ENCODE measurements at places on chromosomes 1 and 21.

- peak; percentile 92 for DNase-seq
Observed at GRCh38 chr1:61253059-61253735, 170.8 kb downstream of the NFIA start.

DNA sequence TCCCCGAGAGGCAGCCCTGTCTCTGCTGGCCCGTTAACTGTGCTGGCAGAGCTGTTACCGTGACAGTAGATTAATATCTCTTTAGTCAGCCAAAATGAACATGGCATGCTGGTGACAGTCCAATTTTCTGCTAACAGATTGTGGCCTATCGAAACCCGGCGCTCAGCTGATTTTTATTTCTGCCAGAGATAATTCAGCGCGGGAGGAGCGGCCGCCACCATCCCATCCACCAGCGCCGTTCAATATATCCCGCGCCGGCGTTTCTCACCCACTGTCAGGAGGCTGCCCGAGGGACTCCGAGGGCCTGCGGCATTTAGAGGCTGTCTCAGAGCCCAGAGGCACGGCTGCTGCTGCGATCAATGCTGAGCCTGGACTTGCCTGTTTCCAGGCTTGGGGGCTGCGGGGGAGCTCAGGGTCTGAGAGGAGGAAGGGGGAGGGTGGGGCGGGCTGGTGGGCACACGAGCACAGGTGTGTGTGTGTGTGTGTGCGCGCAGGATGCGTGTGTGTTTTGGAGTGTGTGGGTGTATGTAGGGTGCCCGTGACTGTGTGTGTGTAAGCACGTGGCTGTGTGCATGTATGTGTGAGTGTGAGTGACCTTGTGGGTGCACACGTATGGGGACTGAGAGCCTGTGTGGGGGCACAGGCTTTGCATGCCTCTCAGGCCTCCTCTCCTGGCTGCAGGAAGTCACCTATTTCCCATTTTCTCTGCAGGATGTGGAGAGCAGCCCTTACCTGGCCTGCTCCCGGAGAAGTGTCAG, 109.7 kb upstream of the ACTRT2 start:
- DNase-seq = no peak

- DNase-seq = no peak
Observed at GRCh38 chr21:43866260-43866629, 1.2 kb downstream of the AGPAT3 start.

- DNase-seq = no peak
Observed at GRCh38 chr1:192157067-192157466, 1.2 kb upstream of the RGS18 start.

- DNase-seq = no peak
Observed at GRCh38 chr1:12654004-12654567, 10.2 kb downstream of the AADACL4 start.

DNA sequence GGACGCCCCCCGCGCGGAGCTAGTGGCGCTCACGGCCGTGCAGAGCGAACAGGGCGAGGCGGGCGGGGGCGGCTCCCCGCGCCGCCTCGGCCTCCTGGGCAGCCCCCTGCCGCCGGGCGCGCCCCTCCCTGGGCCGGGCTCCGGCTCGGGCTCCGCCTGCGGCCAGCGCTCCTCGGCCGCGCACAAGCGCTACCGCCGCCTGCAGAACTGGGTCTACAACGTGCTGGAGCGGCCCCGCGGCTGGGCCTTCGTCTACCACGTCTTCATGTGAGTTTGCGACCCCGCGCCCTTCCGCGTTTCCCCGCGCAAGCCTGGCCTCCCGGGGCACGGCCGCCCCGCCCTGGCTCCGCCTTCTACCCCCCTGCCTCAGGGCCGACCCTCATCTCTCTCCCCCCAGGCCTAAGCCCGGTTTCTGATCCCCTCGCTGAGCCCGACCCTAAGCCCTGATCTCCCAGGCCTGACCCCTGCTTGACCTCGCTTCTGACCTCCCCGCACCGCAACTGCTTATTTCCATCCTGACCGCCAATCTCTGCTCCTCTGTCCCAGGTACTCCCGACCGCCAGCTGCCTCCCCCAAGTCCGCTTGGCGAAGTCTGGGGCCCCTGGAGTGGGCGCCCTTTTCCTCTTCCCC, 669 bp downstream of the KCNQ4 start:
- no peak for DNase-seq

- DNase-seq = peak; percentile 74
Observed at GRCh38 chr1:243482141-243483022, 226.5 kb downstream of the SDCCAG8 start.

- DNase-seq = no peak
Observed at GRCh38 chr1:58782178-58783089, 1.4 kb downstream of the JUN start.

DNA sequence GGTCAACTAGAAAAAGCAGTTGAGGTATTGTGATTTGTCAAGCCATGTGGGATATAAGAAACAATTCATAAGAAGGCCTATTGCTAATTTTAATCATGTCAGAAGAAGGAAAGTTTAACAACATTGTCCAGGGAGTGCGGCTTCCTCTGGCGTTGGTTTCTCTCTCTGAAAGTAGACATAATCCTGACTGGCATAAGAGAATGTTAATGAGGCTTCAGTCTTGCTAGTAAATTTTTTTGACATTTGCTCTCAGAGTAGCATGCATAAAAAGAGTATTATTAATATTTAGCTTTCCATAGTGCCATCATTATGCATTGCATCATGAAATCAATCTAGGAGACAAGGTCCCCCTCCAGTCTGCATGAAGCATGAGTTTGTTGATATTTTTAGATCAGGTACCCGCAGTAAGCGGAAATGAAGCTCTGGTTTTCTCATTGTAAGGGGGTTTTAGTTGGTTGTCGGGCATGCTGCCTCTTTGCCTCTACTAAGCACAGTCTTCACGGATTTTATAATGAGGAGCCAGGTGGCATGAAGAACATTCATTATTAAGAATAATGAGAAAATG, 12.8 kb upstream of the PRDM2 start:
- no peak for DNase-seq

DNA sequence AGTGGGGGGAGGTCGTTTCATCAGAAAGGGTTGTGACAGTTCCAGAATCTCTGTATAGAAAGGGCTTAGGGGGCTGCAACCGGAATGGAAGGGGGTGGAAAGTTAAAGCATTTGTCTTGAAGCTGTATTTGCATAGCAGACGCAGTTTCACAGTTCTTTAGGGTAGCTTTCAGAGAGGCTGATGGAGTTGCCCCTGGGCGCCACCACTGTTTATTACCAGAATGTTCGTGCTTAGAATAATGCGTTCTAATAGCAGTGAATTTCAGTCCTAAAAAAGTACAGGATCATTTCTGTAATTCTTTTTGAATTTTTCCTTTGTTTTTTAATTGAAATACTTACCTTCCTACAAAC, 1.3 kb downstream of the EXO1 start:
- DNase-seq = no peak

DNA sequence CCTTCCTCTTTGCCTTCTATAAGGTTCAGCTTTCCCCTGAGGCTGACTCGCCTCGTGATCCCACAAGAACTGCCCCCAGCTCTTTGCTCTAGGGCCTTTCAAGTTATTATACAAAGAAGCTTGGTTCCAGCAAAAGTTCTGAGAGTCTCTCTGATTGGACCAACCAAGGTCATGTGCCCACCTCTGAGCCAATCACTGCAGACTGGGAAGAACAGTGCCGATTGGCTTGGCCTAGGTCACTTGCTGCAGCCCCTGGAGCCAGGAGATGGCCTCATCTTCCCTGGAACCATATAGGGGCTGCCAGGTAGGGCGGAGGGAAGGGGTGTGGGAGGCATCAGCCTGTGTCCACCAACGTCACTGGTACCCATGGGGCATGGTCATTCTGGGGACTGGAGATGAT, 22.8 kb downstream of the TAS1R2 start:
- no peak for DNase-seq

DNA sequence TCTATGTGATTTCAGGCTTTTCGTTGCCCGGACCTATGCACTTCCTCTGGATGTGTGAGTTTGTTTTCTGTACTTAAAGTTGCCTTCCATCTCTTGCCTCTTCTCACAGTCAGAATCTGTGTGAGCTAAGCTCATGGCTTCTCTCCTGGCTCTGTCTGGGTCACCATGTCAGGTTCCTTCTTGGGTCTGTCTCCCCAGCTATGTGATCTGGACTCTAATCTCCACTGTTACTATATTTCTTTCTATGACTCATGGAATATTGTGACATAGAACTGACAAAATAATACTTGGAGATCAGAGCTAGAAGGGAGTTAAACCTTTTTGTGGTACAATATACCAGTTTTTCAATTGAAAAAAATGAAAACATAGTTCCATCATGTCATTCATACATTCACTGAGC, 172.7 kb upstream of the FGGY start:
- DNase-seq = no peak

- DNase-seq = no peak
Observed at GRCh38 chr1:115228191-115228590, 109.9 kb downstream of the NGF start.

DNA sequence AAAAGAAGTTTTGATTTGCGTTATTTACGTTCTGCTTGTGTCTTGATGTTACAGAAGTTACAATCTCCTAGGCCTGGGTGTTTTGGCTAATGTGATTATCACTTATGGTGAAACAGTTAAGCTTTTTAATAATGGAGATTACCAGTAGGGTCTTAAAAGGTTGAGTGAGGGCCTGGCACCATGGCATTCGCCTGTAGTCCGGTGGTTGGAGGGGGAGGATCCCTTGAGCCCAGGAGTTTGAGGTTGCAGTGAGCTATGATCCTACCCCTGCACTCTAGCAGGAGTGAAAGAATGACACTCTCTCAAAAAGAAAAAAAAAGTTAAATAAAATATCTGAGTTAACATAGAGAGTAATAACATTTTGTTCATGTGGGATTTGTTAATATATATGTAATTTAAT, 8.8 kb upstream of the SPEN start:
- no peak for DNase-seq

GRCh38 chr21:34311561-34312330, 52.1 kb upstream of the KCNE2 start:
- no peak for DNase-seq

GRCh38 chr1:170134521-170134920, 11.2 kb upstream of the NTMT2 start:
- DNase-seq = no peak

DNA sequence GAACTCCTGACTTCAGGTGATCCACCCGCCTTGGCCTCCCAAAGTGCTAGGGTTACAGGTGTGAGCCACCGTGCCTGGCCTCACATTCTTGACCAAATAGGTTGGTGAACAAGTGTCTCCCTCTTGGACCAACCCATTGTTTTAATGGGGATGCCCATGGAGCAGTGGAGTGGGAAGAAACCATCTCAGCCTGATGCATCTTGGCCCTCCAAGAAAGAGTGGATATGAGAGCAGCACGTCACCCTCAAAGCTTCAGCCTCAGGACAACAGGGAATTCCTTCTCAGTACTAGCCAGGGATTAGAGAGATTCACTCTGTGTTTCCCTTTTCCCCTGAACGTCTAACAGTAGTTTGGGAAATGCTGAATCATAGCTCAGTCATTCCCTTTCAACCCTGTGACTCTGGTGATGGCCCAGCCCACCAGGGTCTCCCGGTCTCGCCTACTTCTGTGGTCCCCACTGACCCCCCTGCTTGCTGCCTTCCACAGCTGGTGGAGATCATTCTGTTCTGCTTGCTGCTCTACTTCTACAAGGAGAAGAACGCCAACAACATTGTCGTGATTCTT, 37.4 kb downstream of the NIPAL3 start:
- DNase-seq = no peak

GRCh38 chr1:183932412-183932811, 105.1 kb downstream of the COLGALT2 start:
- DNase-seq = no peak

GRCh38 chr21:44749759-44750674, 38.6 kb upstream of the TSPEAR start:
- no peak for DNase-seq

GRCh38 chr1:212794561-212795014, 2.9 kb downstream of the TATDN3 start:
- DNase-seq = no peak

DNA sequence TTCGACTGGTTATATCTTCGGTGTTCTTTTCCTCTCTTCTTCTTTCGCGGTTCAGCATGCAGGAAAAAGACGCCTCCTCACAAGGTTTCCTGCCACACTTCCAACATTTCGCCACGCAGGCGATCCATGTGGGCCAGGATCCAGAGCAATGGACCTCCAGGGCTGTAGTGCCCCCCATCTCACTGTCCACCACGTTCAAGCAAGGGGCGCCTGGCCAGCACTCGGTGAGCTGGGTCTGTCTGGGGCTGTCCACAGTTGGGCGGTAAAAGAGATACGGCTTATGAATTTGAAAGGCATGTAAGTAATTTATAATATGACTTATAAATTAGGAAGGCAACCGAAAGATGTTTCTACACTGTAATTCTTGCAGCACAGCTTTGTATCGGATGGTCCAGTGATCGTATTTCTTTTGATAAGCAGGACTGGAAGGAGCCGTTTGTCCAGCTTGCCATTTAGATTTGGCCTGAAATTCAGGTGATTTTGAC, 334 bp downstream of the CTH start:
- DNase-seq = no peak

- DNase-seq = no peak
Observed at GRCh38 chr21:14589855-14590563, 43.9 kb upstream of the SAMSN1 start.

DNA sequence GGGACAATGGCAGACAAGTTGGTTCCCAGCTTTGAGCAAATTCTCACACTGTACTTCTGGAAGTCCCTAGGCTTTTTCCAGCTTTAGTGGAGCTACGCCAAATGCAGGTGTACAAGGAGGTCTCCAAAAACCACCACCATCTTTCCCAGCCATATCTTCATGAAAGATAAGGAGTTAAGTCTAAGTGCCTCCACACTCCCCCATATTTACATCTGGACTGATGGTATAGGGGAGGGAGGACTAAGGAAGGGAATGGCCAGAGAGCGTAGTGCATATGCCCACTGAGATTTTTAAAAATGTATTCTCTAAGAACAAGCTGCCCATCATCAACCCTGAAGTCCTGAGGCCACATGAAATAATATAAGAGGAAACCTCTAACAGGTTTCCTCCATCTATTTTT, 161.3 kb downstream of the TGFBR3 start:
- DNase-seq = no peak

DNA sequence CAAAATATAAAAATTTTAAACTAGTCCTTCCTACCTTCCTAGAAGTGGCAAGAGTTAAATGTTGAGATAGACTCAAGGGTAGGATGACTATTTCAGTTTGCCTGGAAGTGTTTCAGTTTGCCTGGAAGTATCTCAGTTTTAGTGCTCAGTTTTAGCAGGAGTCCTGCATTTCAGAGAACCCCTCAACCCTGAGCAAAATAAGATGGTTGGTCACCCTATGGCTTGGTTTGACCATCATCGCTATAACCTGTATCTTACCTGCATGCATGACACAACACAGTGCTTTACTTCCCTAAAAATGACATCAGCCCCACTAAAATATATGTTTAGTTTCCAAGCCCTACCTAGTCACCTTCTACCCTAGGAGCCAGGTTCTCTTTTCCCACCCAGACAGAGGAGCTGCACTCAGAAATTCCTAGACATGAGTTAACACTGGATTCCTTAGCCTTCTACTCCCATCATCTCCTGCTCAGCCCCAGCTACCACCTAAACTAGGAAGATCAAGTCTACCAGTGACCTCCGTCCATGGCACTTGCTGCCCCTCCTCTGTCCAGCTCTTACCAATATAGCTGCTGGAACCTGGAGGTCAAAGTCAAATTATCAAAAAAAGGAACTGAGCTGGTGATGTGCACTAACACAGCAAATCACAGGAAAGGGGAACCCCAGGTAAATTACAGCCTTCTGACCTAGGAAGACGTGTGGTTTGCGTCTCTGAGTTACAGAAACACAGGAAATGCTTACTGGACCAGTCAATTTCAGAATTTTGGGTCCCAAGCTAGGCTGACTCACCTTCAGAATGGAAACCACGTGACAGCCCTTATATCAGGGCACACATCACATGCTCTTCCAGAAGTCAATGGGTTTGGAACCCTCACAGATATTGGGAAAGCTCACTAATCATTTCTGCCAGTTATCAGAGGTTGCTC, 2.2 kb upstream of the G0S2 start:
- DNase-seq = no peak

- DNase-seq = no peak
Observed at GRCh38 chr1:119664067-119664466, 16.0 kb upstream of the ZNF697 start.

Data from NCI-H524 treated with DMSO at 0.1 percent for 48 hours (cell line).